ENCODE measurements at places on chromosomes 4 and X.
A peak's percentile ranks its signal among the peaks of the same experiment; 100 is the strongest.

DNA sequence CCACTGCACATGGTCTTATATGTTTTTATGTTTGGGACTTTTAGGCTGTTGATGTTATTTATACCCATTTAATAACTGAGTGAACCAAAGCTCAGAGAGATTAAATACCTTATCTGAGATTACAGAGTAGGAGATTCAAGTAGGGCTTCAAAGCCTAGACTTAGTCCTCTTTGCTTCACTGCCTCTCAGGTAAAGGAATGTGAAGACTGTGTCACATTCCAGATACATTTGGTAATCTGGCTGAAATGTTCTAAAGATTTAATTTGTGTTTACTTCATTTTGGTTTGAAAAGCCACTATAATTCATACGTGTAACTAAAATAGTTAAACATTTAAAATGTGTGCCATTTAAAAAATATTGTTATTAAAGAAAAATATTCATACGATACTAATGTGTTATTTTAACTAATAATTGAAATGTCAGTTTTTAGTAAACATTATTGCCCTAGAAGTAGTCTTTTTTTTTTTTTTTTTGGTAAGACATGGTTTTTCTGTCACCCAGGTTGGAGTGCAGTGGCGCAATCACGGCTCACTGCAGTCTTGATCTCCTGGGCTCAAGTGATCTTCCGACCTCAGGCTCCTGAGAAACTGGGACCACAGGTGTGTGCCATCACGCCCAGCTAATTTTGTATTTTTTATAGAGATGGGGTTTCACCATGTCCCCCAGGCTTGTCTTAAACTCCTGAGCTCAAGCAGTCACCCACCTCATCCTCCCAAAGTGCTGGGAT is 54.3 kb downstream of the WWC2 start:
- no peak for DNase-seq

- peak; percentile 36 for DNase-seq
Observed at GRCh38 chrX:70166601-70167590, 10.4 kb upstream of the DGAT2L6 start.

DNA sequence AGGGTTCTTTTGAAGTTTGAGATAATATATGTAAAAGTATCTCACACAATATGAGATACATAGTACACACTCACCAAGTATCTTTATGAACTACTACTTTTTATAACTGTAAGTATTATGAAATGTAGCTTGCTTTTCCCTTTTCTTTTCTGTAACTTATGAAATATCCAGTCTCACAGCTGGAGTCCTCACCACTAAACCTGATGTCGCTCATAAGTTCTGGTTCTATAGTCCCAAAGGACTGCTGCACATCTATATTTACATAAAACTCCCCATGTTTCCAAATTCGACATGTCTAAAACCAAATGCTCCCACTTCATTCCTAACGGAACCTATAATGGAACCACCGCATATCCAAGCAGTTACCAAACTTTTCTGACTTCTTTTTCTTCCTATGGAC is 186.5 kb upstream of the SLC7A11 start:
- DNase-seq = no peak

DNA sequence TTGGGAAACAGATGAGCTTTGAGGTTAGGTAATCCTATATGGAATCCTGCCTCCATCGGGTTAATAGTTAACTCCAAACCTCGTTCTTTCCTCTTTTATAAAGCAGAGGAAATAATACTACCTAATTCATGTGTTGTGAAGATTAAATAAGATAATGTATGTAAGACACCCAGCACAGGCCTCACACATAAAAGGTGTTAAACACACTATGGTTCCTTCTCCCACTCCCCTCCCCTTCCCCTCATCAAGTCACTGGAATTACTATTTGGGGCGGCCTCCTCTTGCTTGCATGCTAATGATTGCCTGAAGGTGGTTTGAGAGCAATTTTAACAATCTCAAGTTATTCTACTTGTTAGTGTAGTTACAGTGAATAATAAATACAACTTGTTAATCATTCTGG is 404.4 kb upstream of the RASGEF1B start:
- DNase-seq = no peak

- no peak for DNase-seq
Observed at GRCh38 chr4:33881176-33881575, 2363.1 kb downstream of the ARAP2 start.

DNA sequence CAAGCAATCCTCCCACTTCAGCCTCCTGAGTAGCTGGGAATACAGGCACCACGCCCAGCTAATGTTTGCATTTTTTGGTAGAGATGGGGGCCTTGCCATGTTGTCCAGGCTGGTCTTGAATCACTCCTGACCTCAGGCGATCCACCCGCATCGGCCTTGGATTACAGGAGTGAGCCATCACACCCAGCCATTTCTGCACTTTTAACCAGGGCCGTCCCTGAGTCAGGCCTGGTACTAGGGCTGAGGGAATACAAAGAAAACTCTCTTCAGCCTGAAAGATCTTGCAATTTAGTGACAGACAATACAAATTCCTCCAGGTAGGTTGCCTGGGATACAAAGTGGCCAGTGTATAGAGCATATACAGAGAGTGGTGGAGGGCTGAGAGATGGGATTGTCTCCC is 65.8 kb downstream of the BCOR start:
- DNase-seq = no peak

DNA sequence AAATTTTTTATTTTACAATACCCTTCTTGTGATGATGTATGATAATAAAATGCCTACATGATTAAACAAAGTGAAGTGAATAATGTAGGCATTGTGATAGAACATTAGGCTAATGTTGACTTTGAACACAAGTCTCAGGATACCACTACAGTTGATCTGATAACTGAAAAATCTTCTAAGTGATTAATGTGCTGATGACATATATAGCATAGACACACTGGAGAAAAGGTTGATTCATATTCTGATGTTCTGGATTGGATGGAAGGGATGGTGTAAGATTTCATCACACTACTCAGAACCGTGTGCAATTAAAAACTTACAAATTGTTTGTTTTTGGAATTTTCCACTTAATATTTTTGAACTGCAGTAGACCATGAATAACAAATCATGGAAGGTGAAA is 738.5 kb downstream of the TECRL start:
- DNase-seq = no peak

DNA sequence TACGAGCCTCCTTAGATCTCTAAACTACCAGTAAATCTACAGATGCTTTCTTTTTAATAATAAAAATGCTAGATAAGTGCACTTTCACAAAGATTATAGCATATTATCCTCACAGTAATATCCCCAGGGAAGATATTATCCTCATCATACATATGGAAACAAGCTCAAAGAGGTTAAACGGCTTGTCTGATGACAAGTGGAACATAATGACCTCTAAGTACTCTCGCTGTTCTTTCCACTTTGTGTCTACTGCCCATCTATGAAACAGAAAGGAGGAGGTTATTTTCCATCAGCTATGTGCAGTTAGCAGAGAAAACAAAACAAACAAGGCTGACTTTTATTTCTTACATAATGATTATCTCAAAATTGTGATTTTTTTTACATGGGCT is 42.8 kb upstream of the PRDM8 start:
- DNase-seq = no peak

DNA sequence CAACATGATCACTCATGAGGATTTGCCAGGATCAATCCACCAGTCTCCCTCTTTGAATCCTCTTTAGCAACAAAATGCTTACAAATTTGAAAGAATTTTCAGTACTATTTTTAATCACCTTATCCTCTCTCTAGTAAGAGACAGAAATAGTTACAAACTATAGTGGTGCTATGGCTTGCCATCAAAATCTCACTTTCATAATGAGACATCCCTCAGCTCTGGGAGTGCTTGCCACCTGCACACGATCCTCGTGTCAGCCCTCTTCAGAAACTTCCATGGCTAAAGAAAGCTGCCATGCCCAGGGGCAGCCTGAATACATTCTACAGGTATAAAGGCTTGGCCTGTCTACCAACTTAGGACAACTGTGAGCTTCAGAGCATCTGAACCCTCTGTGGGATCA is 5.1 kb upstream of the DHX15 start:
- DNase-seq = no peak

DNA sequence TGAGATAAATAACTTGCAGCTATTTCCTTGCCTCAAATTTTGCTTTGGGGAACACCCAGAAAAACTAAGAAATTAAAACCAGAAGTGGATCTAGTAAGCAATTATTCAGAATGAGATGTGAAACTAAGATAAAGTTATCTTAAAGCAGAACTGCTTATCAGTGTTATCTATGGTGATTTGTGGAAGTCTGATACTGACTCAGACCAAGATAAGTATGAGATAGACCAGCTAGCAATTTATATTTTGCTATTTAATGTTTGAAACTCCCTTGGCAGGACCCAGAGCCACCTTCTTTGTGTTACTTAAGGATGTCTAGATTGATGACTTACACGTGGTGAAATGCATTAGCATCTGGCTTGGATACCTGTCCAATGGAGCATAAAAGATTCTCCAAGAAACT is 368.1 kb downstream of the EPHA5 start:
- DNase-seq = no peak

GRCh38 chr4:185792384-185793115 is 19.4 kb downstream of the SORBS2 start:
- DNase-seq = peak; percentile 69

Data from fibroblast of gingiva (primary cell).